ENCODE measurements at places on chromosomes 12 and 14. TPM values are rescaled to one million over a fixed set of nuclear protein-coding genes. Genes with fewer than 3 reads are reported as not detected.

The DLK1 gene
- total RNA-seq = not detected

DNA sequence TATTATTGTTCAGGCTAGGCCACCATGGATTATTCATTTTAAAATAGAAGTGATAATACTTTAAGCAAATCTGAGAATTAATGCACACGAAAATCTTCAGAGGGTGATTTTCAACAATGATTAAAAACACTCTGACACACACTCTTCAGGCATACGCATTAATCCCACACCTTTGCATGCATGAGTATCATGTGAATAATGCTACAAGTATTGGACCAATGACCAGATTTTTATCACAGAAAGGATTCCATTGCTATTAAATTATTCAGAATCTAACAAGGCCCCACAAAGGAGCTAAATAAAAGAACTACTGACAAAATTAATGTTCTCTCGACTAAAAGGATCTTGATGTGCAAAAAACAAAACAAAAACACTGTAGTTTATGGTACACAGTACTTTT is 11.1 kb downstream of the EPS8 start:
- H3K36me3 ChIP-seq = no peaks in the 10 kb centered on the region
- no peak for DNase-seq
- H3K27ac ChIP-seq = no peak overlapping the region
- H3K27me3 ChIP-seq = no peaks in the 10 kb centered on the region
- no peak overlapping the region for H3K4me3 ChIP-seq

The ANP32D gene
- not detected for total RNA-seq

GRCh38 chr14:54902143-54902520 is 494 bp downstream of the GCH1 start:
- peak; percentile 92 for DNase-seq
- H3K27ac ChIP-seq = peak overlapping the region; percentile 85
- H3K4me1 ChIP-seq = peaks cover 19% of the 10 kb centered on the region
- H3K4me3 ChIP-seq = peak overlapping the region; percentile 95
- no peaks in the 10 kb centered on the region for H3K27me3 ChIP-seq

DNA sequence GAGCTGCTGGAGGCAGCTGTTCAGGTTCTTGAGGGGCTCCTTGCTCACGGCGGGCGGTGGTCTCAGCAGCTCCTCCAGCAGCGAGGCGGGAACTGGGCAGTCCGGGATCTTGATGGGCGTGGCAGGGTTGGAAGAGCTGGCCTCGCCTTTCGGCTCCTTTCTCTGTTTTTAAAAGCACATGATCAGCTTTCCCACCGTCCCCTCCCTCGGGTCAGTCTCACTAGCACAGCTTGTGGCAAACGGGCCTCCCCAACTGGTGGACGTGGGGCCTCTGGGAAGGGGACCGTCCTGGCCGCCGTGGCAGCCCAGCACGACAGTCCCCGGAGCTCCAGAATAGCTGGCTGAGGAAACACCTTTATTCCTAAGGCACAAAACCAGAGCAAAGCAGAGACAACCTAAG is 12.5 kb upstream of the ANKLE2 start:
- peaks cover 3% of the 10 kb centered on the region for H3K4me1 ChIP-seq
- H3K27ac ChIP-seq = no peak overlapping the region
- H3K27me3 ChIP-seq = no peaks in the 10 kb centered on the region
- no peak for DNase-seq

DNA sequence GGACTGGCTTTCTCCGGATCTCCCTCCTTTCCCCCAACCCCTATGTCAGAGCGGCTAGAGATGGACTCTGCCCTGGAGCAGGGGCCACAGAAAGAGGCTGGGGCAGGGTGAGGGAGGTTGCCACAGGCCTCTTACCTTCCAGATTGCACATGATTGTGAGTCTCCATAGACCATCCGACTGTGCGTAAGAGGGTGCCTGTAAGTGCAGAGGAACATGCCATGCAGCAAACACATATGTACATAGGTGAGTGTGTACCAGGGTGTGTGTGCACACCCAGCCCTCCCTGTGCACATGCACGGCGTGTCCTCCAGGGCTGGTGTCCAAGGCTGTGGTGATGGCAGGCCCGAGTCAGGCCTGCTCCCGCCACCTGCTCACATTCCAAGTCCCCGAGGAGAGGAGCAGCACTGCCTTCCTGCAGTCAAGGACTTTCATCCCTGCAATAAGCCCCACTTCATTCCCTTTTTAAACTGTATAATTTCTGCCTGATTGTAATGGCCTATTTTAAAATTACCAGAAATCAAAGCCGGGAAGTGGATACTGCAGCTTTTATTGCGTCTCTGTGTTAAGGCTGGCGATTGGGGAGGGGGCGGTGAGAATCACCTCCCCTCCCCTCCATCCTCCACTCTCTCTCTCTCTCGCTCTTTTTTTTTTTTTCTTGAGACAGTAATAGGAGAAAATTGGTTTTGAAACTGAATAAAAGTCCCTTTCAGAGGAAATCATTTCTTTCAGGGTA is 28.5 kb downstream of the FAM222A start:
- no peak for DNase-seq
- H3K27ac ChIP-seq = no peak overlapping the region
- no peaks in the 10 kb centered on the region for H3K36me3 ChIP-seq
- peaks cover 3% of the 10 kb centered on the region for H3K27me3 ChIP-seq
- no peak overlapping the region for H3K4me3 ChIP-seq

DNA sequence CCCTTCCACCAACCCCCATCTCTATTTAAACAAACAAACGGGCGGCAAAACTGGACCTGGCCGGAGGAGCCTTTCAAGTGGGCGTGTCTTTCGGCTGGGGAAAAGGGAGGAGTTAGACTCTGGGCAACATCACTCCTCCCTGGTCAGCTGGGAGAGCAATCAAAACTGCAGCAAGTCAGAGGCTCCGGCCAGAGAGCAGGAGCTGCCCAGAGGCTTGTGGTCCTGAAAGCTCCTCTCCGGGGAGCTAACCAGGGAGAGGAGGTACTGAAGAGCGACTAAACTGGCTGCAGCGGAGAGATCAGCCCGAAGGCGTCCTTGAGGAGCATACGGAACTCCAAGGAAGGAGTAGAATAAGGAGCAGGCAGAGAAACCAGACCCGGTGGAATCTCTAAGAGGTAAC is at the start of gene NEUROD4:
Gene NEUROD4 (plus strand): TSS at position 191 of the 400 bp plus-strand sequence. CDS start 6,466 bp downstream, outside the sequence.
- H3K27ac ChIP-seq = no peak within 1 kb of the TSS
- no peaks in the 10 kb centered on the region for H3K36me3 ChIP-seq

- H3K36me3 ChIP-seq = peaks cover 14% of the 10 kb centered on the region
- H3K4me3 ChIP-seq = no peak overlapping the region
- H3K4me1 ChIP-seq = peaks cover 28% of the 10 kb centered on the region
Measured at GRCh38 chr12:51011955-51012354, 14.2 kb downstream of the SLC11A2 start.

The HPD gene
- total RNA-seq = not detected

GRCh38 chr12:108115123-108116121 is 13.7 kb upstream of the WSCD2 start:
- H3K4me3 ChIP-seq = no peak overlapping the region
- no peak for DNase-seq
- no peak overlapping the region for H3K27ac ChIP-seq
- no peaks in the 10 kb centered on the region for H3K27me3 ChIP-seq
- peaks cover 4% of the 10 kb centered on the region for H3K4me1 ChIP-seq

All from suprapubic skin (tissue), 4 donors.